ENCODE measurements at places on chromosomes 4 and X. TPM values are rescaled to one million over a fixed set of nuclear protein-coding genes. Genes with fewer than 3 reads are reported as not detected.

Gene FABP2
- total RNA-seq = not detected

GRCh38 chr4:152676052-152676854, 3.5 kb downstream of the TMEM154 start:
- DNase-seq = no peak

DNA sequence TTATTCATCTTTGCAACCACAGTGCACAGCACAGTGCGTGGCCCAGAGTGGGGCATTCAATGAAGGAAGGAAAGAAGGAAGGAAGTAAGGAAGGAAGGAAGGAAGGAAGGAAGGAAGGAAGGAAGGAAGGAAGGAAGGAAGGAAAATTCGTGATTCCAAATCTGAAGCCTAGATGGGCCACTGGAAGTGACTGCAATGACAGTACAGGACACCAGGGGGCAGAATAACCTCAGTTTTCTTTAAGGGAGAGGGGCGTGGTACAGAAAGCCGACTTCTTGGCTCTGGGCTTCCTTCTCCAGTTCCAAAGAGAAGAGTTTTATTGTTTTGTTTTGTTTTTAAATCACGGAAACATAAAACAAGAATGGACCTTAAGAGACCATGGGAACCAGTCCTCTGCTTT, 47.8 kb downstream of the APLN start:
- DNase-seq = peak; percentile 19

DNA sequence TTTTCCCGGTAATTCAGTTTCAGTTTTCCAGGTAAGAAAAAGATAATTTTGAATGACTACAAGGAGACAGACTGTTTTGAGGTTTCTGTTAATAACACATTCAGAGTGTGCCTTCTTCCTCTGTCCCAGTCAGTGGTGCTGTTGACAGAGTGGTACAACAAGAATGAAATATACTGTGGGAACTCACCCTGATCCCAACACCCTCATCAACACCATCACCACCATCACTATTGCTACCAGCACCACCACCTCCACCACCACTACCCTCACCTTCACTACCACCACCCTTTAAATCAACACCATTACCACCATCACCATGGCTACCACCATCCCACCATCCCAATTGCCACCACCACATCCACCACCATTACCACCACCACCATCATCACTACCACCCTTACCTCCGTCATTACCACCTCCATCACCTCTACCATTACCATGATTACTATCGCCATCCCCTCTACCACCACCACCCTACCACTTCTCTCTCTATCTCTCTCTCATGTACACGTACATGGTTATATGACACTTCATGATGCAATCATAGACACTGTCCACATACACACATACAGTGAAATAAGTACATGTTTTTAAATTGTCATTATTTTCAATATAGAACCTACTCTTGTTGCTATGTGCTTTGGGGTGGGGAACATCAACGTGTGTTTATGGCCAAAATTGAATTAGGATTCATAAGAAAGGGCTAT, 91.5 kb downstream of the MAMLD1 start:
- DNase-seq = no peak

DNA sequence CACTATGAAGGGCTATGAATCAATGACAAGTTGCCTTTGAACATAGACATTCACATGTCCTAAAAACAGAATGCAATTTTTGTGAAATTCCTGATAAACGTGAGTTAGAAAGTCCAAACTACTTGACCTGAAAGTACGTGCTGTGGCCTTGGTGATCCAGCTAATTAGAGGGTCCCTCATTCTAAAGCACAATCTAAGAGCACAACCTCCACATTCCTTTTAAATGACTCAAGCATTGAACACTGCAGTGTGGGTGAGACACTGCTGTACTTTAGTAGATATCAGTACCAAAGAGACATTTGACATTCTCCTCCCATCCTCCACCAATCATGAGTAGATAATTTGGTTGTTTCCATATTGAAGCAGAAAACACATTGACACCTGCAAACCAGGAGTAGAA, 73.5 kb downstream of the FAM47B start:
- no peak for DNase-seq

GRCh38 chr4:38980903-38981676, 51.1 kb downstream of the TMEM156 start:
- no peak for DNase-seq

DNA sequence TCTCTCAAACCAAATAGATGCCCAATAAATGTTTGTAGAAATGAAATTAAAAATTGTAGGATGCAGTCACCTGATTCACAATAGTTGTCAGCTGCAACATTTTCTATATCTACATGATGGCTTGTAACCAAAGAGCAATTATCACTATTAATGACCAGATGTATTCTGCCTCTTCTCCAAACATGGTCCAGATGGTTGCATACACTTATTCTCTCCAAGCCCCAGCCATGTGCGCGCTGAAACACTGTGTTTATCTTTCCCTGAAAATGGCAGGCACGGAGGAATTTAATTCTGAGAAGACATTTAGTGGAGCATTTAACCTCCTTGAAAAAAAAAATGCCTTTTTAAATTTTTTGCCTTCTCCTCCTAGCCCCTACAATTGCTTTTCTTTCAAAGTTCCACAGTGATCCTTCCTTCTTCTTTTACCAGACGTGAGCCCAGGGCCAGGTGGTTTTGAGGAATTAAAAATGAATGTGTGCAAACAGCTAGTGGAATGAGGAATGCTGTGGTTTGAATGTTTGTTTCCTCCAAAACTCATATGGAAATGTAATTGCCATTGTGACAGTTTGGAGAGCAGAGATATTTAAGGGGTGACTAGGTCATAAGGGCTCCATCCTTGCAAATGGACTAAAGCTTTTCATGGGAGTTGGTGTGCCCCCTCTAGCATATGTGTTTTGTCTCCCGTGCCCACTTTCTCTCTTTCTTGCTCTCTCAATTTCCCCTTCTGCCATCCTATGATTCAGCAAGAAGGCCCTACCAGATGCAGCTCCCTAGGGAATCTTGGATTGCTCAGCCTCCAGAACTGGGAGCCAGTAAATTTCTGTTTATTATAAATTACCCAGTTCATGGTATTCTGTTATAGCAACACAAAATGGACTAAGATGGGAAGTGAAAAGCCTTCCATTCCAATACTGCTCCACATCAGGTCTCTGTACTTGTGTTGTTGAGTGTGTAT, 136.0 kb downstream of the GABRB1 start:
- no peak for DNase-seq

Data from tibial nerve (tissue), 4 donors.